NCI-H2107 (cell line): ENCODE measurements at places on chromosomes 16 and 17.

- no peak for DNase-seq
Measured at GRCh38 chr17:14072881-14073280, 3.6 kb downstream of the COX10 start.

DNA sequence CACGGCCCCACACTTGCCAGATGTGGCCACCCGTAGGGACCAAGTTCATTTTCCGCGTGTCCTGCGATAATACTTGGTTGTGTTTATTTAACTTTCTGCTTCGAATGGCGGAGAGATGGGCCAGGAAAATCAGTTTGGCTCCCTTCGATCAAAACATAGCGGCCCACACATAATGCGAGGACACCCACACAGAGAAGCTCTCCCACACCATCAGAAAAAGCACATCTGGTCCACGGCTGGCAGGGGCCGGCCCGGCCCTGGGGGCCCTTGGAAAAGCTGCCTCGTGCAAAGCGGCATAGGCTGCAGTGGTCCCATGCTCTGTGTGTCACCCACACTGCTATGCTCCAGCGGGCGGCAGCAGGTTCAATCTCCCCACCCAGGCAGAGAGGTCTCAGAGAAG, 46.9 kb downstream of the ZNF423 start:
- DNase-seq: no peak

- DNase-seq: no peak
Measured at GRCh38 chr17:12536021-12536420, 129.7 kb upstream of the MYOCD start.

DNA sequence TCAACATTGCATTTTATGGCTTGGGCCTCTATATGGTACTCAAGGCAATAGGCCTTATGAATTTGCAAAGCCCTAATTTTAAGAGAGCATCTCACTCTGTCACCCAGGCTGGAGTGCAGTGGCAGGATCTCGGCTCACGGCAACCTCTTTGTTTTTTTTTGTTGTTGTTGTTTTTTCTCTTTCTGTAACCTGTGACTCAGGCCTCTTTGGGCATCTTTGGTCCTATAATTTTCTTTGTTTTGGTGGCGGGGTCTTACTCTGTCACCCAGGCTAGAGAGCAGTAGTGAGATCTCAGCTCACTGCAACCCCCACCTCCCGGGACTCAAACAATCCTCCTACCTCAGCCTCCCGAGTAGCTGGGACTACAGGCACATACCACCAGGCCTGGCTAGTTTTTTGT, 21.8 kb upstream of the HERPUD1 start:
- no peak for DNase-seq

DNA sequence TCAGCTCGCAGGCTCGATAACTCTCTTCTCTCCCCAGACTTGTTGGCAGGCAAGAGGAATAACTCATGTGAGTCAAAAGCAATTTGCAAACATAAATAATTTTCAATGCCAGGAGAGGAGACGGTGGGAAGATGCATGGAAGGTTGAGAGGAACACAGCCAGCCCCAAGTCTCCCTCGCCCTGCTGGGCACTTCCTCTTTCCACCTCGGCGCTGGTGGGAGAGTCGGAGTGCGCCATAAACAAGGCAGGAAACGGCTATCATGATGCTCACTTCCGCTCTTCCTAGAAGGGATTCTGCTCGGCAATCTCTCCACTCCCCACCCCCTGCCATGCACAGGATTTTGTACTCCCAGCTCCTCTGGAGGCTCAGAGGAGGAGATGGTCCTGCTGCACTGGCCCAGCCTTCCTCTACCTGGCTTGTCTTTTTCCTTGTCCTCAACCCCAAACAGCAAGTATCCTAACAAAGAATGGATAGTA, 13.0 kb downstream of the CBX4 start:
- DNase-seq: no peak

GRCh38 chr16:50185005-50185505, 31.9 kb downstream of the TENT4B start:
- no peak for DNase-seq

DNA sequence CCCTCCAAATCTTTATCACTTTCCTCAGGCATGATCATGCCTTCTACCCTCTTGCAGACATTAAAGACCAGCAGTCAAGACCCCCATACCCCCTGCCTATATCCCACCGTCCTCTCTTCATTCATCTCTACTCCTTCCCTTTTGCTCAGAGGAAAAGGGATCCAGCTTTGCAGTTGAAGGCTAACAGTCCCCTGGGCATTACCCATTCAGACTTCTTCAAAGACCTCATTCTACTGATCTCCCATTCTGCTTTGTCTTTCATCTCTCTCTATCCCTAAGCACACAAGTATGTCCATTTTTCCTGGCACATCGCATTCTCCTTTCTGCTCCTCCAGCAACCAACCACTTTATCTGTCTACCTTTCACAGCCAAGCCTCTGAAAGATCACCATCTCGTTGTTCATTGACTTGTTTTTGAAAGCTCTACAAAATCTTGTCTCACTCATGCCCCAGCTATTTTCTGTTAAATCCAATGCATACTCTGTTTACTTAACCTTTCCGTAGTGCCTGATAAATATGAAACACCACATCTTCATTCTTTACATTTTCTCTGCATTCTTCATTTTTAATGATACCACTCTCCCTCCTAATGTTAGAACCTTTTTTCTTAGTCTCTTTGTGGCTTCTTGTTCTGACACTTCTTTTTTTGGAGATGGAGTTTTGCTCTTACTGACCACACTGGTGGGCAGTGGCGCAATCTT, 14.1 kb upstream of the LCMT1 start:
- DNase-seq: no peak

DNA sequence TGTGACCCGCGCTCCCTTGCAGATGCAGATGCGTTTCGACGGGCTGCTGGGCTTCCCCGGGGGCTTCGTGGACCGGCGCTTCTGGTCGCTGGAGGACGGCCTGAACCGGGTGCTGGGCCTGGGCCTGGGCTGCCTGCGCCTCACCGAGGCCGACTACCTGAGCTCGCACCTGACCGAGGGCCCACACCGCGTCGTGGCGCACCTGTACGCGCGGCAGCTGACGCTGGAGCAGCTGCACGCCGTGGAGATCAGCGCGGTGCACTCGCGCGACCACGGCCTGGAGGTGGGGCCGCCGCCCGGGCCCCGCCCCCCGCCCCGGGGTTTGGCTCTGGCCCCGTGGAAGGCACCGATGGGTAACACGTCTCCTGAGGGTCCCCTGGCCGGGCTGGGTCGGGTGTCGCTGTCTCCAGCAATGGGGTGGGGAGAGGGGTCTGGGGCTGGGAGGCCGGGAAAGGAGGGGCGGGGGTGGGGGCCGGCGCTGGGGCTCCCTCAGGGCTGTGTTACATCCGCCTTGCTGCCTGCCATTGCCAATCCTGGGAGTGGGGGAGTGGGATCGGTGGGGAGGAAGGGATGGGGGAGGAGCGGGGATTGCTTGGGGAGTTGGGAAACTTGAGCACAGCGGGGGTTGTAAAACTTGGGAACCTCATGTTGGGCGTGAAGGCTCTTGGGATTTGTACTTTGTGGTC, 737 bp downstream of the NUDT16L1 start:
- DNase-seq: no peak

- DNase-seq: no peak
Measured at GRCh38 chr16:55126456-55126855, 195.8 kb downstream of the IRX5 start.

DNA sequence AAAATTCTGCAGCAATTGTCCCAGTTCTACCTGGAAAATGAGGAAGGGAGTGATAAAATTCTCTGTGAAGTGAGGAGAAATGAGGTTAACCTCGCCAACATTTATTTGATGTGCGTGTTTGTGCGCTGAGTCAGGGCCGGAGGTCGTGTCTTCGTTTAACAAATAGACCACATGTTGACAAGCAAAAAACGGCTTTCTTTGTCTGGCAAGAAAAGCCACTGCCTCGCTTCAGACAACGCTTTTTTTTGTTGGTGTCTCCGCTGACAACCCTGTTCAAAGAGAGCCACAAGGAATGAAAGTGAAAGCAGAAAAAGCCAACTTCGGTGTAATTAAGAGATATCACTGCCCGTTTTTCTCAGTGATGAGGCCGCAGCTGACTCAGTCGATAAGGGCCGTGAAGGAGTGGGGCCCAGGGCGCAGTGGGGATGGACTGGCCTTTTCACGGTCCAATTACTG, 510.6 kb downstream of the CDH13 start:
- no peak for DNase-seq

- no peak for DNase-seq
Measured at GRCh38 chr16:31351942-31352325, 3.0 kb upstream of the ITGAX start.

DNA sequence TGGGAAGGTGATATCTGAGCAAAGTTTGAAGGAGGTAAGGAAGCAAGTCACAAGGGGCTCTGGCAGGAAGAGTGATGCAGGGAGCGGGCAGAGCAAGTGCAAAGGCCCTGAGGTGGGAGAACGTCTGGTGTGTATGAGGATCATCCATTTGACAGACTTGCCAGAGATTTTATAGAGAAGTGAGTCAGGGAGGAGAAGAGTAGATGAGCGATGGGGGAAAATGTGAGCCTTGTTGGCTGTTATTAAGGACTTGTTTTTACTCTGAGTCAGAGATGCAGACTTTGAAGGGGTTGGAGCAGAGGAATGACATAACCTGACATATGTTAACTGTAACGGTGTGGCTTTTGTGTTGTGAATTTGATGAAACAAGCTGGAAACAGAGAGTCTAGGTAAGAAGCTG, 3.5 kb upstream of the CLEC10A start:
- no peak for DNase-seq

GRCh38 chr16:46882940-46883307, 1.2 kb upstream of the GPT2 start:
- DNase-seq: no peak

- no peak for DNase-seq
Measured at GRCh38 chr17:82505296-82505695, 14.2 kb upstream of the FOXK2 start.

- peak; percentile 42 for DNase-seq
Measured at GRCh38 chr17:40499551-40500189, 1.8 kb downstream of the TNS4 start.

DNA sequence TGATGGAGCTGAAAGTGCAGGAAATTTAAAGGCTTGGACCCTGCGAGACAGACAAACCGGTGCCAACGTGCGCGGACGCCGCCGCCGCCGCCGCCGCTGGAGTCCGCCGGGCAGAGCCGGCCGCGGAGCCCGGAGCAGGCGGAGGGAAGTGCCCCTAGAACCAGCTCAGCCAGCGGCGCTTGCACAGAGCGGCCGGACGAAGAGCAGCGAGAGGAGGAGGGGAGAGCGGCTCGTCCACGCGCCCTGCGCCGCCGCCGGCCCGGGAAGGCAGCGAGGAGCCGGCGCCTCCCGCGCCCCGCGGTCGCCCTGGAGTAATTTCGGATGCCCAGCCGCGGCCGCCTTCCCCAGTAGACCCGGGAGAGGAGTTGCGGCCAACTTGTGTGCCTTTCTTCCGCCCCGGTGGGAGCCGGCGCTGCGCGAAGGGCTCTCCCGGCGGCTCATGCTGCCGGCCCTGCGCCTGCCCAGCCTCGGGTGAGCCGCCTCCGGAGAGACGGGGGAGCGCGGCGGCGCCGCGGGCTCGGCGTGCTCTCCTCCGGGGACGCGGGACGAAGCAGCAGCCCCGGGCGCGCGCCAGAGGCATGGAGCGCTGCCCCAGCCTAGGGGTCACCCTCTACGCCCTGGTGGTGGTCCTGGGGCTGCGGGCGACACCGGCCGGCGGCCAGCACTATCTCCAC, at the start of gene NOG:
NOG (plus strand) TSS at position 54 of the 674 bp plus-strand sequence; CDS start at position 579, 525 bp downstream.
- DNase-seq: no peak

- no peak for DNase-seq
Measured at GRCh38 chr17:65279456-65279855, 142.3 kb downstream of the RGS9 start.

GRCh38 chr17:51921500-51921899, 237.0 kb downstream of the CA10 start:
- no peak for DNase-seq

- no peak for DNase-seq
Measured at GRCh38 chr16:12160815-12161550, 184.4 kb downstream of the SNX29 start.

DNA sequence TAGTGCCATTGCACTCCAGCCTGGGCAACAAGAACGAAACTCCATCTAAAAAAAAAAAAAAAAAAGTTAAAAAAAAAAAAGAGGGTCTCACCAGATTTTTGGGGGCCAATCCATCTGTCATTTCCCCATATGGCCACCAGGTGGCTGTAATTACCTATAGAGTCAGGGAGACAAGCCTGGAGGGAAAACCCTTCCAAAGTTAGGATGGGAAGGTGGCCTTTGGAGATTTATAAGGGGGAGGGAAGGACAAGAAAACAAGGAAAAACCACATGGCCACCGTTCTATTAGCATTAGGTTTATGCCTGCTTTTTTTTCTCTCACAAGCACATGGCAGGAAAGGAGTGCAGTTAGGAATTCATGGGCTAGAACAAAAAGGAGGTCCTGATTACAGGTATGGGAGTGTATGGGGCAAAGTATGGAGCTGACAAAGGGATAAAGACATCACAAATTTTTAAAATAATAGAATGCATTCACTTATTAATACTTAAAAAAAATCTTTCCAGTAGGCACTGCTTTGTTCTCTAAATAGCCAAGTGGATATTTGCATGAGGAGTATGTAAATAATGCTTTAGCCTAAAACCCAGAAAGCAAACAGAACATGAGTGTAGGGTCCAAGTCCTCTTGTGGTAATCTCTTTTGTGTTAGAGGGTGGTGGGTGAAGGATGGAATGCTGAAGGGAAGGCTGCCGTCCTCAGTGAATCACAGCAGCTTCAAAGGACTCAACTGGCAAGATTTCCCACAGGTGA, 5.1 kb downstream of the CYB5D1 start:
- no peak for DNase-seq

- DNase-seq: no peak
Measured at GRCh38 chr16:59740858-59741257, 1006.7 kb upstream of the GOT2 start.
